Activated T-cell treated with anti-CD3 and anti-CD28 coated beads, Interleukin-2, amount 50 U/mL, for 48 hours (primary cell): ENCODE measurements at places on chromosomes 12 and 14.

GRCh38 chr14:88095791-88096190, 90.9 kb downstream of the GPR65 start:
- no peak for DNase-seq

DNA sequence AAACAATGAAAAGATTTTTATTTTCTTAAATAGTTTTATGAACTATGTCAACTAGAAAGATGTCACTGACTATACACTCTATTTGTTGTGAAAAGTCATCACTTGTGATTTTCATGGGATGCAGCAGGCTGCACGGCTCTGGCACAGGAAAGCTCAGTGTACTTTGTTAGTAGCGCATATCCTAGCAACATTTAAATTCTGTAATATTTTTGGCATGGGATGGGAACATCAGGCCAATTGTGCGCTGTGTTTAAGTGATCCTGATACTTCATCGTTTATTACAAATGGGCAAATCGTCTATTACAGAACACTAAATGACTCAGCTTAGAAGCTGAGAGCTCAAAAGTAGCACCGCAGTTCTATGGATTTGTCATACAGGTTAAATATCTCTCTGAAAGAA, 60.7 kb upstream of the SAV1 start:
- no peak for DNase-seq

DNA sequence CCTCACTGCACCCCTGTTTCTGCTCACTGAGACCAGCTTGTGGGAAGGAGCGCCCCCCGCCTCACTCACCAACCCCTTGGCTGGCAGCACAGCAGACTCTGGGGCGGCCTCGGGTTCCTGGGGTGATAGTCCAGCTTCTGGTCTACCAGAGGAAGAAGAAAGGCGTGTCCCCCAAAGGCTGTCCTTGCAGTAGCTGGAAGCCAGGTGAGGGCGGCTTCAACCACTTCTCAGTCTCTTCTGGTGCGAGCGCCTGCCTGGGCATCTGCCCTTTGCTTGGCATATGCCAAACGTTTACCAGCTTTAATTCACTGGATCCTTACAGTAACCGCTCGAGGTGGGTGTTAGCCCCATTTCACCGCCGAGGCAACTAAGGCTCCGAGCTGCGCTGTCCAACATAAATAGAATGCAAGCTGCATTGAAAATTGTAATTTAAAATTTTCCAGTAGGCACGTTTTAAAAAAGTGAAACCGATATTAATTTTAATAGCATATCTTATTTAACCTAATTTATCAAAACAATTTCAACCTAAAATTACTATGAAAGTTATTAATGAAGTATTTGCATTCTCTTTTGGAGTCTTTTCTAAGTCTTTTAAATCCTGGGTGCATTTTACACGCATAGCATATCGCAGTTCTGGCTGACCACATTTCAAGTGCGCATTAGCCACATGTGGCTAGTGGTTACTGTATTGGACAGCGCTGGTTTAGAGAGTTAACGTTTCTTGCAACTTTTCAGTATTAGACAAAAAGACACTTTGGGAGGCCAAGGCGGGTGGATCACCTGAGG, 872 bp downstream of the FAM177A1 start:
- DNase-seq, result no peak

DNA sequence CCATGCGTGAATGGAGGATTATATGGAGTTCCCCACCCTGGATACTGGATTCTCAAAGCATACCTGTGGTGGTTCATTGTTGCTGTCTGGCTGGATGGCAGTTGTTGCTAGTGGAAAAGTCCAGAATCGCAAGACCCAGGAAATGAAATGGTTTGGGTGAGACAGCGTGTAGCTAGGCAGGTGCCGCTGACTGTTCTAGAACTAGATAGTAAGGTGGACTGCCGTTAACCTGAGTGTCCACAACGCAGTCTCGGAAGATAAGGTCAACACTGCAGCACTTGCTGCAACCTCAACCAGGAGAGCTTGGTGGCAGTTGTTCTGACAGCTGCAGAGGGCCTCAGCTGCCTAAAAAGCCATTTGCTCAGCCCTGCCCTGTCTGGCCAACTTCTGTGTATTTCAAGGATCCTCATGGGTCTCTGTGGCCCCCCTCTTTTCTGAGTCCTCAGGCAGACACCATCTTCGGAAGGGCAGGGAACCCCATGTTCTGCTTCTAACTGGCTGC, 15.5 kb upstream of the IRF2BPL start:
- DNase-seq, result no peak

- no peak for DNase-seq
Measured at GRCh38 chr14:66330916-66331315, 155.3 kb upstream of the CCDC196 start.

DNA sequence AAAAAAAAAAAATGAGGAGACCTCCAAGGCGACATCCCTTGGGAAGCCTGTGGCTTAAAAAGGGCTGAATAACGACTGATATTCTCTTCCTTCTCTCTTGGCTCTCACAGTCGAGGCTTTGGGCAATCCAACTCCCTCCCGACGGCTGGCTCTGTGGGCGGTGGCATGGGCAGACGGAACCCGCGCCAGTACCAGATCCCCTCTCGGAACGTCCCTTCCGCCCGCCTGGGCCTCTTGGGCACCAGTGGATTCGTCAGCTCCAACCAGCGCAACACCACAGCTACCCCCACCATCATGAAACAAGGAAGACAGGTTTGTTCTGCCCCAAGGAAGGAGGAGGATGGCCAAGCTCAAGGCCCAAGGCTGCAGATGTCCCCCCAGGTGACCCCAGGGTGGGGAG, 127.8 kb downstream of the GCH1 start:
- DNase-seq, result no peak
